NCI-H2081 (cell line): ENCODE measurements at places on chromosomes 5 and 9.

DNA sequence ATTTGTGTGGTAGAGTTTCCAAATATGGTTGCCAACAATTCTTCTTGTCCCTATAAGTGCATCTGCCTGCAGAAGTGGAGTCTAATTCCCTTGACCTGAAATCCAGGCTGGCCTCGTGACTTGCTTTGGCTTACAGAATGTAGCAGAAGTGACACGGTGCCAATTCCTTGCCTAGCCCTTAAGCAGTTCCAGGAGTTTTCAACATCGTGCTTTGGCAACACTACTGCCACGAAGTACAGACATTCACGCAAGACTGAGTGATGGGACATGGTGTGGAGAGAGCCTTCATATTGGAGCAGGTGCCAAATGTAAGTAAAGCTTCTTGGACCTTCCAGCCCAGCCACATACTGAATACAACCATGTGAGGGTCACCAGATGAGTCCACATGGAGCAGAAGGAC, 92.9 kb upstream of the NEK6 start:
- no peak for DNase-seq

- DNase-seq = no peak
These were observed 166.8 kb downstream of the MELK start for GRCh38 chr9:36739373-36740116.

DNA sequence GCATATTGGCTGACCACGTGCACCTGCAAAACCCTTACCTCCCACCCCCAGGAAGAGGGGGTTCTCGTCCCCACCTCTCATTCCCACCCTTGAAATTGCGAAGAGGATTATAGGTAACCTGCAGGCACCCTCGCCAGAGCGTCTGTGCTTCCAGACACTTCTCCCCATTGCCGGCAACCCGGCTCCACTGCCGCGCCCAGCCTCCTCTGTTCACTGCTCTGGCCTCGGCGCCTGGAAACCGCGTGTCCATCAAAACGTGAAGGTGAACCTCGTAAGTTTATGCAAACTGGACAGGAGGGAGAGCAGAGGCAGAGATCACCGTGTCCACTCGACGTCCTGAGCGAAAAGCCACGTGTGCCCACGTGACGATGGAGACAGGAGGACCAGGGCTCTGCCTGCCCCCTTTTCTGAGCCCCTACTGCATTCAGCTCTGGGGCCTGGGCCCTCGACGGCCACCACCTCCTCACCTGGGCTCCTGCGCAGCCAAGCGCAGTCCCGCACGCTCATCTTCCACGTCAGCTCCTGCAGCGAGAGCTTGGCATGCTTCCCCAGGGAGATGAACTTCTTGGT, 1.9 kb downstream of the TERT start:
- DNase-seq = no peak

GRCh38 chr9:776086-776485, 65.4 kb upstream of the DMRT1 start:
- no peak for DNase-seq

DNA sequence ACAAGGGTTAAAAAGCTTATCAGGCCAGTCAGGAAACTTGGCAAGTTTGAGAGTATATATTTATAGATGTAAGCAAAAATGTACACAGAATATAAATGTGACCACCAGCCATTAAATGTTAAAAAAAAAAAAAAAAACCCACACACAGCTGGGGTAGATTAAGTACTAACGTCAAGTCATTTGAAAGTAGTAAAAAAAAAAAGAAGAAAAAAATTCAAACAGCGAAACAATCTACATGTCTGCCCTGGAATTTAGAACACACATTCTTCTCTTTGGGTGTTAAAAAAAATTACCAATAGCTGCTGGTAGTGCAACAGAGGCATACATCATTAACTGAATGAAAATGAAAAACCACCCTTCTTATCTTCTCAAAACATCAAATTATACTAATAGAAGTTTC, 269.7 kb downstream of the MLLT3 start:
- no peak for DNase-seq

DNA sequence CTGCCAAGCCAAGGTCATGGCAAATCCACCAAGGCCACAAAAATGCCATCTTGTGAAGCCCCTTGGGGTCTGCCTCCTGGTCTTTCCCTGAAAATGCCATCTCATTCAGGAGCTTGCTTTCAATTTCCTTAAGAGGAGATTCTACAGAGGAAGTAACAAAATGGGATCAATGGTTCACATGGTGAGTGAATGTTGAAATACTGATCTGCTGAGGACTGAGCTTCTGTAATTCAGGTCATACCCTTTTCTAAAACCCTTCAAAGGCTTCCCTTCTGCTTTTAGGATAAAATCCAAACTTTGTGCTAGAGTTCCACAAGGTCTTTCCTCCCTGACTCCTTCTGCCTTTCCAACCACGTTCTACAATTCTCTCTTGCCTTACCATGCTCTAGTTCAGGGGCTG, 24.7 kb upstream of the NR3C1 start:
- DNase-seq = no peak

DNA sequence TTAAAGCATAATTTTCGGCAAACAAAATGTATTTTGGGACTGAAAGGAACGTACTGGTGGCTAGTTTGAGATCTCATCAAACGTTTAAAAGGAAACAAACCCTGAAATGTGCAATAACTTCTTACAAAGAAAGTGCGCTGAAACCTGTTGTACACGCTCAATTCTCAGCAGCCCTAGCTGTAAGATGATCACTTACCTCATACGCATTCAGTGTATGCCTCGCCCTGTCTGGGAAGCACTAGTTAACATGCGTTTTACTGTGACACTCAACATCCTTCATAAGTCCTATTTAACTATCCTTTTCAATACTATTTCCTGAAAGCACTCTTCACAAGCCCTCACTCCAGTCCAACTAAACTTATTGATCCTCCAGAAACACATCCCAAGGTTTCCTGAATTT, 485.0 kb upstream of the EDIL3 start:
- no peak for DNase-seq

DNA sequence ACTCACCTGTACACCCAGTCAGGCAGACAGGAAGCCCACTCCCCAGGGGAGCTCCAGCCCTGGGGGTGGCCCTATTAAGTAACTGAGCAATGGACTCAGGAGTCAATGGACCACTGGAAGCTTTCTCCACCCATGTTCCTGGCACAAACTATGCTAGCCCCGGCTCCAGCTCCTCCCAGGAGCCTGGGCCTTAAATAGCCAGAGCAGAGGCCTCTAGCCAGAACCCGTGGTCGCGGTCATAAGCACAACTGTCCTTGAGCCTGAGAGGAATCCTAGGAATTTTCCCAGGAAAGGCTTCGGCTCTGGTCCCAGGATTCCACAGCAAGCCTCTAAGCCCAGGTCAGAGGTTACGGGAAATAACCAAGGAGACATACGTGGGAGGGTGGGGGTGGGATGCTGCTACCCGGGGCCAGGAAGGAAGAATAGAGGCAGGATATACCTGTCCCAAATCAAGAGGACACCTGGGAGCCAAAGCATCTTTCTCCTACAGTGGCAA, 5.5 kb downstream of the SEPTIN8 start:
- no peak for DNase-seq
